Naive thymus-derived CD4-positive, alpha-beta T cell (primary cell): ENCODE measurements at places on chromosomes 2 and 18.

GRCh38 chr2:232230560-232230959 lies 148.0 kb upstream of the ALPP start:
- DNase-seq: no peak

GRCh38 chr18:9714266-9715087 lies 6.4 kb downstream of the RAB31 start:
- no peak for DNase-seq

- DNase-seq: no peak
These were observed 123.7 kb upstream of the PPP1CB start for GRCh38 chr2:28627722-28628480.

DNA sequence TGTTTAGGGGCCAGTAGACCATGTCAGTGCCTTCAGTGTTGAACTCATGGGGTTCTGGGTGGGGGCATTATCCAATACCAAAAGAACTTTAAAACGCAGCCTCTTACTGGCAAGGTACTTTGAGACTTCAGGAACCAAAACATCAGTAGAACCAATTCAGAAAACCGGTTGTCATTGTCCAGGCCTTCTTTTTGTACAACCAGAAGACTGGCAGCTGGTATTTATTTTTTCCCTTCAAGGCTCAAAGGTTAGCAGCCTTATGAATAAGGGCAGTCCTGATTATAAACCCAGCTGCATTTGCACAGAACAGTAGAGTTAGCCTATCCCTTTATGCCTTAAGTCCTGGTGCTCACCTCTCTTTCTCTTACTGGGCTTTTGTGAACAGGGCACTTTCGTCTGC lies 113.8 kb upstream of the EML6 start:
- DNase-seq: no peak
